ENCODE measurements at places on chromosomes 1 and 21.

DNA sequence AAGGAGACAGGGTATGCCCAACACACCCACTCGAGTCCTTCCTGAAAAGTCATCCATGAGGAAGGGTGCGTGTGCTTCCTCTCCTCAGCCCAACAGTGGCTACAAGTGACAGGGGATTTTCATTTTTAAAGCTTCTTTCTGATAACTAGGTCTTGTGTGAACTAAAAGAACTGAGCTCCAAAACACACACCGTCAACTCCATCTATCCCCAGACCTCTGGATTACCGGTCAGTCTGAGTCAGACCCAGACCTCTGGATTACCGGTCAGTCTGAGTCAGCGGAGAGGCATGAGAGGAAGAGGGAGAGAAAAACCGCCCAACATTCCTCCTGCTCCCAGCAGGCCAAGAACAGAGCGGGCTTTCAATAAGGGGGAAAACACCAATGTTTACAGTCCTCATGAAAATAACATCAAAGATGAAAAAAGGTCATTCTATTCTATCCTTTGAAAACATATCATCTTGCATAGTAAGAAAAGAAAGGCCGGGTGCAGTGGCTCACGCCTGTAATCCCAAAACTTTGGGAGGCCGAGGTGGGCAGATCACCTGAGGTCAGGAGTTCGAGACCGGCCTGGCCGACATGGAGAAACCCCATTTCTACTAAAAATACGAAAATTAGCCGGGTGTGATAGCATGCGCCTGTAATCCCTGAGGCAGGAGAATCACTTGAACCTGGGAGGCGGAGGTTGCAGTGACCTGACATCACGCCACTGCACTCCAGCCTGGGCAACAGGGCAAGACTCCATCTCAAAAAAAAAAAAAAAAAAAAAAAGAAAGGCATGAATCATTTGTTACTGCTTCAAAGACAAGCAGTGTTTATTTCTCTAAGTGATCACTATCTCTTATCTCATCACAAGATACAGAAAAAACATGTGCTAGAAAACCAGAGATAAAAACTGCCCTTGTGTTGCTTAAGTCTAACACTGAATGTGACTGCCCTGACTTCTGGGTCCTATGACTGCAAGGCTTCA is 3.4 kb downstream of the PTTG1IP start:
- no peak for DNase-seq

- no peak for DNase-seq
These were observed 160.4 kb upstream of the SYT6 start for GRCh38 chr1:114314098-114314497.

- no peak for DNase-seq
These were observed 5.5 kb upstream of the RNF2 start for GRCh38 chr1:185039726-185040407.

DNA sequence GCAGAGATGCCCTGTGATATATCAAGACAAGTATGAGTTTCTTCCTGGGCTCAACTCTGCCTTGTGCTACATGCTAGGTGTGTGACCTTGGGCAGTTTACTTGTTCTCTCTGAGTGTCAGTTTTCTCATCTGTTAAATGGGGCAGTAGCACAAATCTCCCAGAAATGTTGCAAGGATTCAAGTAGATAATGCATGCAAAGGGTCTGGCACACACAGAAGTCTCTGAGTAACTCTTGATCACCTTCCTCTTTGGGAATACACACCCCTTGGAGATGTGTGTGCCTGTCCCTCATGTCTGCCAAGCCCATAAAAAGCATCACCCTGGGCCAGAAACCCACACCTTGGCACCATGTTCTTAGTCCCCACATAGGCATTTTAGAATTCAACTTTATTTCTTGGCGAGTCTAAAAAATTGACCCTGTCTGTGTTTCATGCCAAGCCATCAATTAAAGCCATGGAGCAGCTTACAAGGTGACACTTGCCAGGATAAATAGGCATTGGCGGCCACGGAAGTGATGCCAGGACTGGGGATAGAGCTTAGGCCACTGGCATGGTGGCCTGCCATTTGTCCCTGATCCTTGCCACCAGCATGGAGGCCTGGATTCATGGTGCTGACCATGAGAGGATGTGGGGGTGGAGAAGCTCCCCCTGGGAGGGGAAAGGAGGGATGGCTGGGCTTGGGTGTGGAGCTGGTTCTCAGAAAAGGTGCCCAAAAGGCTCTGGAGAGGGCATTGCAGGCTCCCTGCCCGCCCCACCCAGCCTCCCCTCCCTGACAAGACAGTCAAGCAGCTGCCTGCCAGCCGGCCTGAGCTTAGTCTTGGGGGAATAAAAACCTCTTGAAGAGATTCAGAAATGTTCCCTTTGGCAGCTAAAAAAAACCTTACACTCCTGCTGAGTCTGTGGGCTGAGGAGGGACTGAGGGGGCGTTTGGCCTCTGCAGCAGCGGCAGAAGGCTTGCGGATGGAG is 118.0 kb upstream of the IPO9 start:
- DNase-seq = no peak

DNA sequence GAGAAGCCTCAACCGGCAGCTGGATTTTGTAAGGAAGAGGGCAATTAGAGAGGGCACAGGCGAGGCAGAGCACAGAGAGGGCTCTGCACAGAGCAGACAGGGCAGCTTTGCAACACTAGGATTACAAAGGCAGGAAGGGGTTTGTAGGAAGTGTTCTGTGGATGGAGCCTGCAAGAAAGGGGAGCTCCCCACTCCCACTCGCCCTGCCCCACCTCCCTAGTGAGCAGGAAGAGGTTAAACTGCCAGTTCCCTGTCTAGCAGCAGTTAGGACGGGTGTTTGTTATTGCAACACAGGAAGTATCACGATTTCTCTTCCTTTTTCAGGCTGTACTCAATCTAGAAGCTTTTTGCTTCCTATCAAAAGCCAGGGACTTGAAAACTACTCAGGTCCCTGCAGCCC is 63.3 kb upstream of the LRRC8D start:
- DNase-seq = no peak

GRCh38 chr1:27603309-27603680 is 649 bp downstream of the AHDC1 start:
- DNase-seq = no peak

Measured in bone marrow (tissue), 2 donors.